ENCODE measurements at places on chromosomes 2 and 18. TPM values are rescaled to one million over a fixed set of nuclear protein-coding genes. Genes with fewer than 3 reads are reported as not detected.

GRCh38 chr18:67417864-67418523 is 98.5 kb downstream of the DSEL start:
- no peaks in the 10 kb centered on the region for H3K4me1 ChIP-seq
- H3K27ac ChIP-seq = no peak overlapping the region
- no peaks in the 10 kb centered on the region for H3K36me3 ChIP-seq
- no peaks in the 10 kb centered on the region for H3K27me3 ChIP-seq

Gene NFU1
- total RNA-seq = 47.0 TPM

Gene PRPF40A
- 86.6 TPM for total RNA-seq

Gene SH2D6
- total RNA-seq = 16.9 TPM

Measured in Peyer's patch (tissue), 4 donors.